ENCODE measurements at places on chromosomes 3 and 15.

GRCh38 chr3:149628957-149629670, 28.7 kb downstream of the WWTR1 start:
- no peak for DNase-seq

GRCh38 chr15:34043813-34044212, 4.8 kb upstream of the AVEN start:
- DNase-seq, result no peak

GRCh38 chr15:80174017-80174746, 21.4 kb downstream of the FAH start:
- no peak for DNase-seq

DNA sequence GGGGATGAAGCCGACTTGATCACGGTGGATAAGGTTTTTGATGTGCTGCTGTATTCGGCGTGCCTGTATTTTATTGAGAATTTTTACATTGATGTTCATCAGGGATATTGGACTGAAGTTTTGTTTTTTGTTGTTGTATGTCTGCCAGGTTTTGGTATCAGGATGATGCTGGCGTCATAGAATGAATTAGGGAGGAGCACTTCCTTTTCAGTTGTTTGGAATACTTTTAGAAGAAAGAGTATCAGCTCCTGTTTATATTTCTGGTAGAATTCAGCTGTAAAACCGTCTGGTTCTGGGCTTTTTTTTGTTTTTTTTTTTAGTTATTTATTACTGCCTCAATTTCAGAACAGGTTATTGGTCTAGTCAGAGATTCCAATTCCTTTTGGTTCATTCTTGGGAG, 93.7 kb downstream of the SLC25A26 start:
- no peak for DNase-seq

DNA sequence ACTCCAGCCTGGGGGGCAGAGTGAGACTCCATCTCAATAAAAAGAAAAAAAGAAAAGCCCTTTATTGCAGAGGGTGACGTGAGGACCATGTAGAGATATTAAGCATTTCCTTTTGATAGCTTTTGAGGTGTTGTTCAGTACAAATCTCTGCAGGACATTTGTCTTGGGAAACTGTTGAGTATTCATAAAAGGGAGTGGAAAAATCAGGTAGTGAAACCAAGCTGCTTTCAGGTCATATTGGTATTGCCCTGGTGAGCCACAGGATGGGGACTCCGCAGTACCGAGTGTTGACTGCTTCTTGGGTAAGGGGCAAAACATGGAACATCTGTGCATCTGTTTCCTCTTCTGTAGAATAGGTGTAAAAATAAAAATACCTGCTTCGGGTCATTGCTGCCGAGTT, 9.9 kb downstream of the ITPR1 start:
- DNase-seq, result no peak

- DNase-seq, result no peak
These were observed 193.9 kb downstream of the UBE3A start for GRCh38 chr15:25244731-25245585.

DNA sequence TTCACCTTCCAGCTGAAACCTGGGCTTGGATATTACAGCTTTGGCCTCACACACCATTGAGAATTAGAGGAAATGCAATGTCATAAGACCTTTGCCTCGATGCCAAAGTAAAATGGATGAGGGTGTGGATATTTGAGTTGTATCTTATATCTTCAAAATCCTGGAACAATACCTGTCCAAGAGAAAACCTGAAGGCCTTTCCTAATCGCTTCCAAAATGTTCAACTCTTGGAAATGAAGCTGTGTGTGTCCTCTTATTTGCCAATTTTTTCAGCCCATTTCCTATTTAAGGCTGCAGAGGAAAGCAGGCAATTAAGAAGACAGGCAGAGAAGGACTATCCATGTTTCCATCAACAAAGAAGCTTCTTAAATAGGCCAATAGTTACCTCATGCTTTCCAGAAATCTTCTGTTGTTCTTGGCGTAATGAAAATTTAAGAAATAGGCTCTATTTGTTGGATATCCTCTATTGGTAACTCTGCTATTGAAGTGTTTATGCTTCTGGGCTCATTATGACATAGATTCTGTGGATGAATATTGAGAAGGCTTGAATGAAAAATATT, 99.5 kb upstream of the ZBTB20 start:
- DNase-seq, result no peak

DNA sequence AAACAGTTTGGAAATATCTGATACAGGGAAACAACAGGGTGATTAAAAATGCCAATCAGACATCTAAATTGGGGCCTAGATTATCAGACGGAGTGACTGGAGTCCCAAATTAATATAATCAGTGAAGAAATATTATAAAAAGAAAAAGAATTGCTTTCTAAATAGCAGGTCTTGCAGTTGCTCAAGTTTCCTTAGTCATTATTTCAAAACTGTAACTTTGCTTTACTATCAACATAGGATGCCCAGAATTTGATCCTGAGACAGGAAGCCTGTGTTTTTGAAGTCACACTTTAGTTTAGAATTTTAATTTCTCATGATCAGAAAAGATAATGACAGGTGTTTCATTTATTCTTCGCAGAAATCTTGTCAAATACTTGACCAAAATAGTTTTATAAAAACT, 105.9 kb downstream of the IL1RAP start:
- DNase-seq, result no peak

DNA sequence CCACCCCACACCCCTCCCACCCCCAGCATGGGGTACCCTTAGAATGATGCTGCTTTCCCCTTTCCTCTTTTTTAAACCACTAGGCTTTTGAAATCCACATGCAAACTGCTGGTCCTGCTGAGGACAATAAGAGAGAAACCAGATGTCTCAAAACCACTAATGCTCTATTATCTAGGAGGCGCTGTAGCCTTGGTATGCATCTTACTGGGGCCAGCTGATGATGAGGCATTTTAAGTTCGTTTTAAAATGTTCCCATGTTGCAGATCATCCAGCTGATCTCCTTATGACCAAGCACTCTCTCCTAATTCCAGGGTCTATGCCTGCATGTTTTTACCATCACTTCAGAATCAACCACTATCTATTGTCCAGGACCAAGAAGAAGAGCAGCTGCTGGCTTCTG, 1.3 kb downstream of the NME9 start:
- no peak for DNase-seq

DNA sequence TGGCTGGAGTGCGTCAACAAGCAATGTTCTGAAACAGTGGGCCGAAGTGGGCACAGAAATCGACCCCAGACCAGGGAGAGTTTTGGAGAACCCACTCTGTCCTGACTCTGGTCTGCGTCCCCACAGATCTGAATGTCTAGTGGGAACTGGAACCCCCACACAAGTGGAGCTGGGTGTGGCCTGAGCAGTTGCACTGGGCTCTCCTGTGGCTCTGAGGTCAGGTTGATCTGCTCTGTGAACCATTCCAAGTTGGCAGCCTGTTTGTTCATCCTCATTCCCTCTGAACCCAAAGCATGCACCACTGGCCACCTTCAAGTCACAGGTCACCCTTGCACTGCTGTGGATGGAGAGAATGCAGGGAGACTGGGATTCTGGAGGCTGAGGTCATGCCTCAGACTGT, 60.5 kb downstream of the STARD5 start:
- DNase-seq, result no peak
